ENCODE measurements at places on chromosomes 12 and 14.
A peak's percentile ranks its signal among the peaks of the same experiment; 100 is the strongest.

- no peak for DNase-seq
These were observed 93.6 kb downstream of the PHETA1 start for GRCh38 chr12:111275308-111275707.

- no peak for DNase-seq
These were observed 31.0 kb downstream of the HCFC2 start for GRCh38 chr12:104095289-104095688.

DNA sequence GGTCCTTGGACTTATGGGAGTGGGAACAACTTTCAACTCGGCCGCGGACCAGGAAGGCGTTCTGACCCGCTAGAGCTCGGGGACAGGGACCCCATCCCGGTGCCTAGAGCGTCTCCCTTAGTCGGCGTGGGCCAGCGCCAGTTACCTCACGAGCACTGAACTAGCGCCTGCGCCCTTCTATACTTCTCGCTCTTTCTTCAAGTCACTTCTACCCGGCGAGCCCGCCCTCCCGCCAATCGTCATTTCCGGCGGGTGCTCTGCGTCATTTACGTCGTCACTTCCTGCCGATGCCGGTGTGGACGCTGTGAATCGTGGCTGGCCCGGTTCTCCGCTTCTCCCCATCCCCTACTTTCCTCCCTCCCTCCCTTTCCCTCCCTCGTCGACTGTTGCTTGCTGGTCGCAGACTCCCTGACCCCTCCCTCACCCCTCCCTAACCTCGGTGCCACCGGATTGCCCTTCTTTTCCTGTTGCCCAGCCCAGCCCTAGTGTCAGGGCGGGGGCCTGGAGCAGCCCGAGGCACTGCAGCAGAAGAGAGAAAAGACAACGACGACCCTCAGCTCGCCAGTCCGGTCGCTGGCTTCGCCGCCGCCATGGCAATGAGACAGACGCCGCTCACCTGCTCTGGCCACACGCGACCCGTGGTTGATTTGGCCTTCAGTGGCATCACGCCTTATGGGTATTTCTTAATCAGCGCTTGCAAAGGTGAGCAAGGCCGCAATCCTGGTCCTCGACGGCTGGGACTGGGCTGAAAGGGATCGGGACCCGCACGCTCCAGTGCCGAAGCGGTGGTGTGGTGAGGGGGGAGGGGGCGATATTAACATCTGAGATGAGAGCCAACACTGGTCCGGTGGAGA lies at the start of gene STRAP:
Gene STRAP (plus strand): TSS at position 270 of the 854 bp plus-strand sequence. CDS start 321 bp downstream, at position 591.
- peak; percentile 94 for DNase-seq

- no peak for DNase-seq
These were observed 21.1 kb downstream of the TMX1 start for GRCh38 chr14:51261151-51261550.

DNA sequence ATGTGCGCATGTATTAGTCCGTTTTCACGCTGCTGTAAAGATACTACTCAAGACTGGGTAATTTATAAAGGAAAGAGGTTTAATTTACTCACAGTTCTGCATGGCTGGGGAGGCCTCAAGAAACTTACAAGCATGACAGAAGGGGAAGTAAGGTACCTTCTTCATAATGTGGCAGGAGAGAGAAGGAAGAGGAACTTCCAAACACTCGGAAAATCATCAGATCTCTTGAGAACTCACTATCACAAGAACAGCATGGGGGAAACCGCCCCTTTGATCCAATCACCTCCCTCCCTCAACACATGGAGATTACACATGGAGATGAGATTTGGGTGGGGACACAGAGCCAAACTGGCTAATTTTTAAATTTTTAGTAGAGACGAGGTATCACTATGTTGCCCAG lies 41.8 kb upstream of the SNX6 start:
- no peak for DNase-seq

DNA sequence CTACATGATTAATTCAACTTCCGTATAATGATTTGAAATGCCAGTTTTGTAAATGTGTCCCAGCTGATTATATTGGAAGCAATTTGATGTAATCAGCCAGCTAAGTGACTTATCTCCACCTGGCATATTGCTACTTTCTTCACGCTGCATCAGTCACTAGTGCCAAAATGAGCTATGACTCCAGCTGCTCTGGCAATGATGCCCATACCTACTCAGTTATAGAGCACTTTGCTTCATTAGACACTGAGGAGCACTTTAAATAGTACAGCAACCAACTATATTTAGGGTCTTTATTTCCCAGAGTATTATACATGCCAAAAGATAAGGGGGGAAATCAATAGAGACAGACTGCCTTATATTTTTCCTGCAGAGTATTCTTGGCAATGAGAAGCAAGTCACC lies 67.9 kb upstream of the LIN7A start:
- DNase-seq, result no peak

- DNase-seq, result no peak
These were observed 2.3 kb downstream of the POLR3B start for GRCh38 chr12:106359646-106360399.

GRCh38 chr14:101561145-101561896 lies at the start of gene DIO3:
Gene DIO3 (plus strand): TSS chr14:101561495.
- DNase-seq, result no peak

GRCh38 chr12:16563504-16563903 lies 42.5 kb downstream of the LMO3 start:
- no peak for DNase-seq

- DNase-seq, result no peak
These were observed 48.7 kb upstream of the USP15 start for GRCh38 chr12:62211510-62211909.

DNA sequence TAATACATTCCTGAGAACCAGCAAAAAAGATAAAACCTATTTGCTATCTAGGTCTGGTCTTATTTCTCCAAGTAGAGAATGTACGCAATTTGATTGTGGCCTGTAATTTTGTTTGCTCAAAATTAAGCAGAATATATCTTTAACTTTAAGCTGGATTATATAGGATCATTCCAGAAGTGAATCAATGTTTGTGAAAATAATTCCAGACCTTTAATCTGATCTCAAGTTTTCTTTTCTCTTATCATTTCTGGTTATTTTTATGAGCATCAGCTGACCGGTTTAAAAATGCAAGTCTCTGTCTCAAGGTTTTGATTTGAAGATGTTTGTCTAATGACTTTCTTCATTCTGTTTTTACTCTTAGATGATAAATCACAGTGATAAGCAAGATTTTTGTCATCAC lies 997.9 kb upstream of the FLRT2 start:
- DNase-seq, result no peak

DNA sequence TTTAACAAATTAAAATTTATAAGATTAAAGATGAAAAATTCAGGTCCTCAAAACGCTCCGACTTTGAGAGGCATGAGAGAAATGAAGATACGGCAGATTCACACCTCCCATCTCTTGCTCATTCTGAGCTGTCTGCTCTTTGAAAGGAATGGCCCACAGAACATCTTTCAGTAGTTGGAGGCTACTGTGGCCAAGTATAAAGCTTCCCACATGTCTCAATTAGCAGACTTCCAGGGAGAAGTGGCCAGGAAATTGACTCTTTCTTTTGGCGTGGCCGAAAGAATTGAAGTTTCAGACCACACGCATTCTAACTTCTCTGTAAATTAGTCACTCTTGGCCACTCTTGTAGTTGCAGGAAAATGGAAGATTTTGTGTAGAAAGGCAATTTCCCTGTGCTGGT lies 129.2 kb downstream of the DIP2B start:
- no peak for DNase-seq

DNA sequence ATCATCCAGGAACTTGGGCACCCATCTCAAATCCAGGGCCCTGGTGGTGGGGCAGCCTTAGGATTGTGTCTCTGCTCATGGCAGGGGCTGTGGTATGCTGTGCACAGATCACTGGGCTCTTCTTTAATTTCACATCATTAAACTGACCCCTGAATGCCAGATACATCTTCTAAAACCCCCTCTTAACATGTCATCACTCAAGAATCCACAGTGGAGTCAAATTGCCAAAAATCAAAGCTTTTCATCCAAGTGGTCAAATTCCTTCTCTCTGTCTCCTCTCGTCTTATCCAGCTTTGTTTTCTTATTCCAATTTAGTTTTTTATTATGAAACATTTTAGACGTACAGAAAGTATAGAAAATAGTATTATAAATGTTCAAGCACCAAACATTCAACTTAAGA lies 97.5 kb downstream of the ADCK1 start:
- no peak for DNase-seq

Measured in T follicular helper cell (primary cell).